Cardiac muscle cell (in vitro differentiated cells and primary cell): ENCODE measurements at places on chromosomes 1 and 21.

DNA sequence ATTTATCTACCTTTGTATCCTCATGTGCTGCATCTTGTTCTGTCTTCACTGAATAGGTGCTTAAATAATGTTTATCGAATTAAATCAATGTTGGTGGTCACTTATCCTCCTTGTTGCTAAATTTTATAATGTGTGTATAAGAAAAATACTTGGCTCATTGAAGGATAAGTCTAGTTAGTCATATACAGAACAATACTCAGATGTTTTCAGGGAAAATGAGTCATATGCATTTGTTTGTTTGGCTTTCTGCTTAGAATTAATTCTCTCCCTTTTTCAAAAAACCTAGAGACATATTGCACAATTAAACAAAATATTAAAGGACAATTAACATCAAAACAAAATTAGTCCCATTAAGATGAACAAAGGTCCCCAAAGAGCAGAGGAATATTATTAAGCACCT lies 89.0 kb downstream of the UBE2U start:
- no peaks in the 10 kb centered on the region for H3K36me3 ChIP-seq
- no peaks in the 10 kb centered on the region for H3K4me1 ChIP-seq
- H3K27ac ChIP-seq: no peak overlapping the region

- no peak overlapping the region for H3K27ac ChIP-seq
- no peak for DNase-seq
- no peaks in the 10 kb centered on the region for H3K4me1 ChIP-seq
- no peak overlapping the region for H3K4me3 ChIP-seq
- no peaks in the 10 kb centered on the region for H3K27me3 ChIP-seq
- peaks cover 56% of the 10 kb centered on the region for H3K36me3 ChIP-seq
Measured at GRCh38 chr1:9730096-9730901, 78.8 kb downstream of the PIK3CD start.

- peaks cover 10% of the 10 kb centered on the region for H3K4me1 ChIP-seq
- no peak overlapping the region for H3K4me3 ChIP-seq
Measured at GRCh38 chr1:177273141-177273540, 102.4 kb downstream of the BRINP2 start.

DNA sequence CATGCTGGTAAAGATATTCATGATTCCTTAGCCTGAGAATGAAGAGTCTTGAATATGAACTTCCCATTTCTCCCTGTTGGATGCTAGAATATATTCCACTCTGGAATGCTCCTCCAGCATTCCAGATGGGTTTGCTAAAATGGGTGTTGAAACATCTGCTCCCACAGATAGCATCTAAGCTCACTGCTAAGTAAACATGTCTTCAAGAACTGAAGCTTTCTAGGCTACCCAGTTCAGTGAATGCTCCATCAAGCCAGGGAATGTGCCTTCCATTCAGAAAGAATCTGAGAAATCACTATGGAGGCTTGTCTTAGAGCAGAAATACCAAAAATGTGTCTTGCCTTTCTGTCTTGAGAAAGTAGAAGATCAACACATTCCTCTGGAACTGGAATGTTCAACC lies 81.1 kb downstream of the TNFSF18 start:
- no peaks in the 10 kb centered on the region for H3K36me3 ChIP-seq
- no peak overlapping the region for H3K4me3 ChIP-seq
- DNase-seq: peak; percentile 82
- no peaks in the 10 kb centered on the region for H3K27me3 ChIP-seq
- no peaks in the 10 kb centered on the region for H3K4me1 ChIP-seq

GRCh38 chr21:26451081-26451740 lies 121.9 kb downstream of the CYYR1 start:
- peaks cover 13% of the 10 kb centered on the region for H3K4me1 ChIP-seq
- no peak overlapping the region for H3K27ac ChIP-seq
- no peak overlapping the region for H3K4me3 ChIP-seq
- H3K36me3 ChIP-seq: no peaks in the 10 kb centered on the region
- DNase-seq: no peak
- no peaks in the 10 kb centered on the region for H3K27me3 ChIP-seq

- peak; percentile 24 for DNase-seq
- H3K36me3 ChIP-seq: peaks cover 14% of the 10 kb centered on the region
- peak overlapping the region; percentile 40 for H3K27ac ChIP-seq
Measured at GRCh38 chr1:204464701-204465100, 29.9 kb downstream of the PIK3C2B start.

DNA sequence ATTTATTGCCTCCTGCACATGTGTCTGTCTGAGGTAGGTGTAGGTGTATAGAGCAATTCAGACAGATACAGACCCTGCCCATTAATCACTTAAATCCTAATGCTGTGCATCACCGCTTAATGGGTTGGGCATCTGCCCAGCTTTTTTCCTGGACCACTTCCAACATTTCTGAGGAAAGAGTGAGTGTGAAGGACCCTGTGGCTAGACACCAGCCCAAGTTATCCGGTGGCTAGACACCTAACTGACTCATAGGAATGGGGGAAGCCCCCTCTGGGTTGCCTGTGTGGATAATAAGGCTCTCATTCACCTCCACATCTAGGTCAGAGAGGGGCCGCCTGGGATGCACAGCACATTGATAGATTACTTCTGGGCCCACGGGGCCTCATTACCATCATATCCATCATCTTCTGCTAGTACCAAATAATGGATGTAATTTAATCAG lies 121.1 kb upstream of the RAVER2 start:
- no peaks in the 10 kb centered on the region for H3K36me3 ChIP-seq
- no peak overlapping the region for H3K27ac ChIP-seq
- DNase-seq: peak; percentile 22

DNA sequence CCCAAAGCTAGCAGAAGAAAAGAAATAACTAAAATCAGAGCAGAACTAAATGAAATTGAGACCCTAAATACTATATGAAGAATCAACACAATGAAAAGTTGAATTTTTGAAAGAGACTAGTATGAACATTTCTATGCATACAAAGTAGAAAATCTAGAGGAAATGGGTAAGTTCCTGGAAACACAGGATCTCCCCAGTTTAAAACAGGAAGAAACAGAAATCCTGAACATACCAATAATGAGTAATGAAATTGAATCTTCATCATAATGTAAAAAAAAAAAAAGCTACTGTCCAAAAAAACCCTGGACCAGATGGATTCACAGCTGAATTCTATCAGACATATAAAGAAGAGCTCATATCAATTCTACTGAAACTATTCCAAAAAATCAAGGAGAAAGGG lies 233.5 kb downstream of the PLPP3 start:
- no peaks in the 10 kb centered on the region for H3K27me3 ChIP-seq
- no peaks in the 10 kb centered on the region for H3K4me1 ChIP-seq
- H3K27ac ChIP-seq: no peak overlapping the region
- DNase-seq: no peak
- no peaks in the 10 kb centered on the region for H3K36me3 ChIP-seq
- H3K4me3 ChIP-seq: no peak overlapping the region

- peaks cover 11% of the 10 kb centered on the region for H3K4me1 ChIP-seq
- H3K4me3 ChIP-seq: no peak overlapping the region
- no peaks in the 10 kb centered on the region for H3K36me3 ChIP-seq
- no peaks in the 10 kb centered on the region for H3K27me3 ChIP-seq
- DNase-seq: no peak
Measured at GRCh38 chr21:46122758-46123683, 25.1 kb downstream of the COL6A2 start.

- H3K36me3 ChIP-seq: no peaks in the 10 kb centered on the region
- no peaks in the 10 kb centered on the region for H3K4me1 ChIP-seq
- no peak overlapping the region for H3K27ac ChIP-seq
Measured at GRCh38 chr1:221449801-221450470, 292.0 kb downstream of the DUSP10 start.

DNA sequence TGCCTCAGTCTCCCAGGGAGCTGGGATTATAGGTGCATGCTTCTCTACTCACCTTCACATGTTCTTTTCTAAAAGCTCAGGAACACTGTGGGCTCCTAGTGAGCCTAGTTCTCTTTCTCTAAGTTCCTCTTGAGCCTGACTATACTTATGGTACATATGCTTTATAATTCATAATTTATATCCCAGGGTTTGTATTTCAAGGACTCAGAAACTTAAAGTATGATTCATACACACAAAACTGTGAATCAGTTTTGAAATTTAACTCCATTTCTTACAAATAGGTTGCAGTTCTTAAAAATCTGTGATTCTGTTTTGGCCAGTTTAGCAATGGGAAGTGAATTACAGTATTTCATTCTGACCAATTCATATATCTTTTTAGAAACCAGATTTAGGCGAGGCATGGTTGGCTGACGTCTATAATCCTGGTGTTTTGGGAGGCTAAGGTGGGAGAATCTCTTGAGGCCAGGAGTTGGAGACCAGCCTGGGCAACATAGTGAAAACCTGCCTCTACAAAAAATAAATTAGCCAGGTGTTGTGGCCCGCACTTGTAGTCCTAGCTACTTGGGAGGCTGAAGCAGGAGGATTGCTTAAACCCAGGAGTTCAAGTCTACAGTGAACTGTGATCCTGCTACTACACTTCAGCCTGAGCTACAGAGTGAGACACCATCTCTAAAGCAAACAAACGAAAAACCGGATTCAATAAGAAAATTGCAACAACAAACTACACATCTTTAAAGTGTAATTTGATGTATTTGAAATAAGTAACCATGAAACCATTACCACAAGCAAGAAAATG lies 15.6 kb downstream of the RASAL2 start:
- no peaks in the 10 kb centered on the region for H3K36me3 ChIP-seq
- no peak for DNase-seq
- no peaks in the 10 kb centered on the region for H3K27me3 ChIP-seq

GRCh38 chr1:230496451-230496850 lies 70.3 kb upstream of the PGBD5 start:
- H3K27me3 ChIP-seq: peaks cover 9% of the 10 kb centered on the region
- H3K4me1 ChIP-seq: no peaks in the 10 kb centered on the region
- H3K27ac ChIP-seq: no peak overlapping the region
- DNase-seq: no peak
- no peak overlapping the region for H3K4me3 ChIP-seq
- H3K36me3 ChIP-seq: no peaks in the 10 kb centered on the region

- H3K4me3 ChIP-seq: no peak overlapping the region
- no peak overlapping the region for H3K27ac ChIP-seq
- peaks cover 32% of the 10 kb centered on the region for H3K4me1 ChIP-seq
- no peak for DNase-seq
- H3K27me3 ChIP-seq: no peaks in the 10 kb centered on the region
- H3K36me3 ChIP-seq: no peaks in the 10 kb centered on the region
Measured at GRCh38 chr1:61368876-61369275, 286.5 kb downstream of the NFIA start.

GRCh38 chr1:19073311-19074186 lies 117.1 kb upstream of the IFFO2 start:
- no peaks in the 10 kb centered on the region for H3K4me1 ChIP-seq
- no peaks in the 10 kb centered on the region for H3K27me3 ChIP-seq
- H3K4me3 ChIP-seq: no peak overlapping the region
- peaks cover 53% of the 10 kb centered on the region for H3K36me3 ChIP-seq
- DNase-seq: no peak

DNA sequence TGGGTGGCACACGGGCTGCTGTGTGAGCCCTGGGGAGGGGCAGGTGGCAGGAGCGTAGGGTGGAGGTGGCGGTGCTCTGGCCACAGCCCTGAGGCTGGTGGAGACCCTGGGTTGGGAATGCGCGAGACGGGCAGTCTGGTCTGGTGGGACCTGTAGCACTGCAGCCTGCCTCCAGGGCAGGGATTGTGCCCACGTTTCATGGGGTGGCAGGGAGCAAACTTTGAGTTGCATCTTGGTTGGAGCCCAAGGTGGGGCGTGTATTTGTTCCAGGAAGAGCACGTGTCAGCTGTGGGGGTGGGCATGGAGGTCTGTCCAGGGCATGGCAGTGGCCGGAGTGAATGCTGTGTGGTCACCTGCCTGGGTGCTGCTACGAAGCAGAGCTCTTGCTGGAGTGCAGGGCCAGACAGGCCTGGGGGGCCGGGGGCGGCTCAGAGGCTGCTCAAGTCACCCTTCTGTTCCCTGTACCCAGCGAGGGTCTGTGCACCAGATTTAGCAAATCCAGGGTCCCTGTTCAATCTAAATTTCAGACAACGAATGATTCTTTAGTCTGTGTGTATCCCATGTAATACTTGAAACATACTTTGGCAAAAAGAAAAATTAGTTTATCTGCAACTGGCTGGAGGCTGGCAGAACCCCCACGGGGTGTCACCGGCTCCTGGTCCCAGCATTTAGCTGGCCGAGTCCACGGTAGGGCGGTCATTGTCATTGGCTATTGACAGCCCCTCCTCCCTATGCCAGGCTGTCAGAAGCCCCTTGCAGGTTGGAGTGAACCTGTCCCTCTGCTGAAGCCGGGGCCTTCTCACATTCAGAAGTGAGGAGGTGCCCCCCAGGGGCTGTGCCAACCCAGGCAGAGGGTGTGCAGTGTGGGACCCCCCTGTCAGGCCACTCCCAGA lies 27.3 kb downstream of the KRTAP10-1 start:
- no peak overlapping the region for H3K4me3 ChIP-seq
- H3K36me3 ChIP-seq: peaks cover 4% of the 10 kb centered on the region
- no peaks in the 10 kb centered on the region for H3K27me3 ChIP-seq
- DNase-seq: no peak

DNA sequence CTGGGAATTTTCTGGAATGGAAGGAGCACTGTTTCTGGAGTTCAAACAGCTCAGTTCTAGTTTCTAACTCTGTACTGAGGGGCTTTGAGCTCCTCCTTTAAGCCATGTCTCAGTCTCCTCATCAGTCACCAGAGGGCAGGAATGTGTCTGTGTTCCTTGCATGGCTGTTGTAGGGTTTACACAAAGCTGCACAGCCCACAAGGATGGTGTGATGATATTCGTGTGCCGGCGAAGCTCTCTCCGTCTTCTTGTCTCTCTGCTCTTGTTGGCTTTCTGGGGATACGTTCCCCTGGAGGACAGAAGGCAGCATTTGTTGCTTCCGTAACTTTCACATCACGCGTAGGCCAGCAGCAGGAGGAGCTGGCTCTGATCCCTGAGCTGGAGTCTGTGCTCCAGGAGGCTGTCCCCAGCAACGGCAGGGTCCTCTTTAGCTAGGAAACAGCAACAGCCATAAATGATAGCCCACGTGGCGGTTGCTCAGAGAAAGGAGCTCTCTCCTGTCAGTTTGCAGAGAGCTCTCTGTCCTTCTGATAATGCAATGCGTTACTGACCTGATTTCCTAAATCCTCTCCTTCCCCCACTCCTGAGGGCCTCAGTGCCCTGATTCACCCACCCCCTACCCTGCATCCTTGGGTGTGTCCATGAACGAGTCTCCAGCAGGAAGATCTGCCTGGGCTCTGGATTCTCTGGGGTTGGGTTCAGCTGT lies 189.2 kb upstream of the VAMP3 start:
- H3K27me3 ChIP-seq: no peaks in the 10 kb centered on the region
- no peak overlapping the region for H3K27ac ChIP-seq
- peaks cover 10% of the 10 kb centered on the region for H3K4me1 ChIP-seq
- DNase-seq: peak; percentile 9

DNA sequence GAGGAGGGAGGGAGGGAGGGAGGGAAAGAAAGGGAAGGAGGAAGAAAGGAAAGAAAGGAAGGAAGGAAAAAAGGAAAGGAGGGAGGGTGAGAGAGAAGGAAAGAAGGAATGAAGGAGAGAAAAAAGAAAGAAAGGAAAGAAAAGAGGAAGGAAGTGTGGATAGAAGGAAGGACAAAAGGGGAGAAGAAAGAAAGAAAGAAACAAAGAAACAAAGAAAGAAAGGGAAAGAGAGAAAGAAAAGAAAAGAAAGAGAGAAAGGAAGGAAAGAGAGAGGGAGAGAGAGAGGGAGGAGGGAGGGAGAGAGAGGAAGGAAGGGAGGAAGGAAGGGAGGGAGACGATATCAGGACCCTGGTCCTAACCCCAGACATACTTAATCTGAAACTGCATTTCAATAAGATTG lies 146.2 kb upstream of the ZC3H11B start:
- H3K4me1 ChIP-seq: peaks cover 39% of the 10 kb centered on the region
- no peak overlapping the region for H3K27ac ChIP-seq
- no peaks in the 10 kb centered on the region for H3K36me3 ChIP-seq
- H3K27me3 ChIP-seq: no peaks in the 10 kb centered on the region
